NCI-H1417 (cell line): ENCODE measurements at places on chromosomes 16 and 17.

DNA sequence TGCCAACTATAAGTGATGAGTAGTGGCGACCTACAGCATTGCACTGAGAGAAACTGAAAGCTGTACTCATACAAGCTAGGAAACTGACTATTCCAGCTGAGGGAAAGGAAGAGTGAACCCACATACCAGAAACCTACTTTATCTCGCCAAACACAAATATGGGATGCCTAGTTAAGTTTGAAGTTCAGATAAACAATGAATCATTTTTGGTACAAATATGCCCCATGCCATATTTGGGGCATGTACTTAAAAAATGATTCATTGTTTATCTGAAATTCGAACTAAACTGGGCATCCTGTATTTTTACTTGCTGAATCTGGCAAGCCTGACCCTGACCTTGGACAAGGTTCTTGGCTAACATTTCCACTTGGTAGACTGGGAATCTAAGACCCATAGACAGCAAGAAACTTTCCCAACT lies 527.8 kb upstream of the PSMD7 start:
- no peak for DNase-seq

GRCh38 chr16:19858340-19859018 lies 26.2 kb downstream of the GPRC5B start:
- DNase-seq = no peak

GRCh38 chr17:65278050-65278819 lies 141.1 kb downstream of the RGS9 start:
- peak; percentile 58 for DNase-seq

- no peak for DNase-seq
Observed at GRCh38 chr16:80806927-80807340, 2.5 kb upstream of the CDYL2 start.

DNA sequence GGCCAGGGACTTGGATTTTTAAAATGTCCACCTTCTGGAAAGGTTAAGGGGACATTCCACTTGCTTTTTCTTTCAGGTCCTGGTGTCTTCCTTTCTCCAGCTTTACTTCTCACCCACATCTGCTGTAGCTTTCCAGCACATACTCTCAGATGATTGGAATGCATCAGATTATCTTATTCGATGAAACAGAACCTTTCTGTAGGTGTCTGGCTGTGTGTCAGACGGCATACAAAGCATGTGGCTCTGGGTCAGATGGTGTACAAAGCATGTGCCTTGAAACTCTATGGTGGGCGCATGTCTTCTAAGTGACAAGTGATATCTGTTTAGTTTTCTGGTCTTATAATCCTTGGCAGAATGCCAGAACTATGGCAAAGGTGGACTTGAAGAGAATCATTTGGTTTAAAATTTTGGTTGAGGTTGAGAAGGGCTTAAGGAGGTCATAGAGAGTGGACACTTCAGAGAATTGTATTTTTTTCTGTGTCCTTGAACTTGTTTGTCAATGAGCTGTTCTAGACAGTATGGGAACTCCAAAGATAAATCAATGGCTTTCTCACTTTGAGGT lies 125.3 kb downstream of the FTO start:
- no peak for DNase-seq

DNA sequence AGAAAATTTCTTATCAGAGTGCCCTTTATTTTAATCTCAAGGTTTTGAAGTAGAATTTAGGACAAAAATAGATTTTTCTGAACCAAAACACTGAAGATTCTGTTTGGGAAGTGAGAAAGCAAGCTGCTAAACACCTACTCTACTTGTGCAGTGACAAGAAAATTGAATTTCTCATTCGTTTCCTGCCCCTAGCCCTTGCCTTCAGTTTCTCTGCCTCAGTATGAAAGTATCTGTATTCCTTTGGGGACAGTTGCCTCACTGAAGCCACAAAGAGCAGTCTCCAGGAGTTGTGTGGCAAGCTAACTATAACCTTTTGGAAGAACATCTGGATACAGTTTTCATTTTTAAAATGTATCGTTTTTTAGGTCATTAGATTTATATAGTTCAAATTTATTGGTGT lies 19.7 kb downstream of the MOSMO start:
- DNase-seq = no peak

DNA sequence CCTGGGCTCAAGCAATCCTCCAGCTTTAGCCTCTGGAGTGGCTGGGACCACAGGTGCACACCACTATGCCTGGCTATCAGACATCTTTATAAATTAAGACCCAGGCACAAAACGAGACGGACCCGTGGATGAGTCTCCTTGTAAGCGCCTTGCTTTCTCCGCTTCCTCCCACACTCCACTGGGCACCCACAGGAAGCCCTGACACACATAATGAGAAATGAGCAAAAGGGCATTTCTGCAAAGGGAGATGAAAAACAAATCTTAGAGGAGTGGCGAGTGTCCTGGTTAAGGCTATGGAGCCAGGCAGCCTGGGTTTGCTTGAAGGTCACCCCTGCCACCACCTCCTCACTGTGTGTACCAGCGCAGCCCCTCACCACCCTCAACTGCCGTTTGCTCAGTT lies 56.3 kb downstream of the XYLT1 start:
- DNase-seq = no peak

DNA sequence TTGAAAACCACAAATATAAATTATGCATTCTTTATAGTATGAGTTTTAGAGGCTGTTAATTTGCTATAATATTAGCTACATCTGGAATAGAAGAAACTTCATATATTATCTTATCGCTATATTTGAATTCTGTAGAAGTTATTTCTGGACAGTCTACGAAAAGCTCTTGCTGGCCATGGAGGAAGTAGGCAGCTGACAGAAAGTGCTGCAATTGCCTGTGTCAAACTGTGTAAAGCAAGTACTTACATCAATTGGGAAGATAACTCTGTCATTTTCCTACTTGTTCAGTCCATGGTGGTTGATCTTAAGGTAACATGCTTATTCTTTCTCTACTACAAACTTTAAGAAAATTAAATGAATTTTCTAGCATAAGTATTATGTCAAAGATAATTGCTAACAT lies 96.8 kb downstream of the OMG start:
- DNase-seq = no peak

GRCh38 chr17:64520359-64520758 lies 13.6 kb downstream of the CEP95 start:
- no peak for DNase-seq

DNA sequence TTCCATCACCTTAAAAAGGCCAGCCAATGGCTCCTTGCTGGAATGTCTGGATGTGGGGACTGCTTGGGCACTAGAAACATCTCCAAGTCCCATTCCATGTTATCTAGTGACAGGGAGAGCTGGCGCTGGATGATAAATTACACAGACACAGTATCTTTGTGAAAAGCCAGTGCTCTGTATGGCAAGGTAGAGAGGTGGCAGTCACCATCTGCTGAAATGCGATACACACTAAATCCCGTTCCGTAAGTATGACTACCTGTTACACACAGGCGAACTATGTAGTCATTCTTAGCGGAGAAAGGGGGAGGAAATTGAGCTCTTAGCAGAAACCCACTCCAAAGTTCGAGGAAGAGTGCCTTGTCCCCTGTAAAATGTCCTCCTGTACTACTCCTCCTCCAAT lies 81.0 kb upstream of the MYOCD start:
- DNase-seq = no peak

DNA sequence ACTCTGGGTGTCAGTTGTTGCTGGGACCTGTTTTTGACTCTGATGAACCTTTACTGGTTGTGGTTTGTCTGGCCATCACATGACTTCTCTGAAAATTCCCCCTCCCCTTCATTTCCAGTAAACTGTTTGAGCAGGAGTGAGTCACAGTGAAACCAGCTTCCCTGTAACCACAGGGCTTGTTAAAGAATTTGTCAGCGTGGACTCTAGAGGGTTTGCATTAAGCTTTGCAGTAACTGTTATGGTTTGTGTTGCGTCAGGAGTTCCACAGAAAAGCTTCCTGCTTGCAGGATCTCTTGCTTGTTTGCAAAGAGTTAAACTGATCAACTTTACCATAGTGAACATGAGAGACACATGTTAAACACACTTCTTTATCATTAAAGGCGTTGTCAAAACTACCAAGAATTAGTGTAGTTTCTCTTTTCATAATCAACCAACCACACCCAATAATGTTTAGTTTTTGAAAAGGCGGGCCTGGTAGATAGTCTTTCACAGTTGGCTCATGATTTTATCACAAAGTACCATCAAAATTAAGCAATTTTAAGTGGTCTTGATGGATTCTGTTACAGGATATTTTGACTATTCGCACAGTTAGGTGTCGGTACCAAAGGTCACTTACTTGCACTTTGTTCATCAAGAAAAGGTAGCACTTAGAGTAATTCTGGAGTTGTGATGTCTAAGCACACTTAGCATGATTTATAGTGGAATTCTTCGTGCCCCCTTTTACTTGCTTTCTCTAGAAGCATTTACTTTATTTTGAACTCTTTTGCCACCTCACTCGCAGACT lies 79.3 kb downstream of the VMP1 start:
- DNase-seq = peak; percentile 15

DNA sequence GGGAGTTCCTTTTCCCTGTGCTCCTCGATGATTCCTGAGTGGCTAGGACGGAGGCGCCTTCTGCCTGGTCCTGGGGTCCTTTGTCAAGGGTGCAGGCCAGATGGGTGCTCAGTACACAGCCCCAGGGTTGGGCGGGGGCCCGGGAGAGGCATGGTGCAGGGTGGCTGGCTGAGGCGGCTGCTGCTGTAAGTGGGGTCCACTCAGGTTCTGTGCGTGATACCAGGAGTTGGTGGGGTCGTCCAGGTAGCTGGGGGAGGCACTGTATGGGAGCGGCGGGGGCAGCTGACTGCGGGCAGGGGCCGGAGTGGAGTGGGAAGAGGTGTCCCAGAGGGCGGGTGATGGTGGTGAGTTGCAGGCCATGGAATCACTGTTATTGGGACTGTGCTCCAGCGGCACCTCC lies 3.6 kb downstream of the DLX3 start:
- DNase-seq = no peak

DNA sequence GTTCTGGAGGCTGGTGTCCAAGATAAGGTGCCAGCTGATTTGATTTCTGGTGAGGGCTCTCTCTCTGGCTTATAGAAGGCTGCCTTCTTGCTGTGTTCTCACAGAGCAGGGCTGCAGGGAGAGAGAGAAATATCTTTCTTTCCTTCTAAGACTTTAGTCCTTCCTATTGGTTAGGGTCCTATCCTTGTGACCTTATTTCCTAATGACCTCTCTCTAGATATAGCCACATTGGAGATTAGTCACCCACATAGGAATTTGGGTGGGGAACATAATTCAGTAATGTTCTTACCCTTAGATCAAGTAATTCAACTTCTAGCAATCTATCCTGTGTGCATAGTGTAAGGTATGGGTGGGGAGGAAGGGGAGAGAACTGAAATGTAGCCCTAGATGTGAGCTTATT lies 18.0 kb upstream of the ABCA5 start:
- DNase-seq = no peak

DNA sequence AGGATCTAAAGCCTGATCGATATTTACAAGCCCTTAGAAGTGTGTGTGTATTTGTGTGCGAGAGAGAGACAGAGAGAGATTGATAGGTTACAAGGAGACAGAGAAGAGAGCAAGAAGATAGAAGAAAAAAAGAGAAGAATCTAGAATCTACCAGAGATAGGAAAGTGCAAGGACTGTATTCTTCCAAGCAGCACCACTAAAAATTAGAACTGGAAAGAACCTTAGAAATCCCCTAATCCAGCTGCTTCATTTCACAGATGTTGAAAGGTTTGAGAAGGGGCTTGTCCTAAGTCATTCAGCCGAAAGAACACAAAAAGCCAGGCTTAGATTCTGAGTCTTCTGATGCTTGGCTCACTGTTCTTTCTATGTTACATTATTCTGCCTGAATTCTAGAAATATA lies 92.2 kb downstream of the HS3ST3A1 start:
- no peak for DNase-seq

DNA sequence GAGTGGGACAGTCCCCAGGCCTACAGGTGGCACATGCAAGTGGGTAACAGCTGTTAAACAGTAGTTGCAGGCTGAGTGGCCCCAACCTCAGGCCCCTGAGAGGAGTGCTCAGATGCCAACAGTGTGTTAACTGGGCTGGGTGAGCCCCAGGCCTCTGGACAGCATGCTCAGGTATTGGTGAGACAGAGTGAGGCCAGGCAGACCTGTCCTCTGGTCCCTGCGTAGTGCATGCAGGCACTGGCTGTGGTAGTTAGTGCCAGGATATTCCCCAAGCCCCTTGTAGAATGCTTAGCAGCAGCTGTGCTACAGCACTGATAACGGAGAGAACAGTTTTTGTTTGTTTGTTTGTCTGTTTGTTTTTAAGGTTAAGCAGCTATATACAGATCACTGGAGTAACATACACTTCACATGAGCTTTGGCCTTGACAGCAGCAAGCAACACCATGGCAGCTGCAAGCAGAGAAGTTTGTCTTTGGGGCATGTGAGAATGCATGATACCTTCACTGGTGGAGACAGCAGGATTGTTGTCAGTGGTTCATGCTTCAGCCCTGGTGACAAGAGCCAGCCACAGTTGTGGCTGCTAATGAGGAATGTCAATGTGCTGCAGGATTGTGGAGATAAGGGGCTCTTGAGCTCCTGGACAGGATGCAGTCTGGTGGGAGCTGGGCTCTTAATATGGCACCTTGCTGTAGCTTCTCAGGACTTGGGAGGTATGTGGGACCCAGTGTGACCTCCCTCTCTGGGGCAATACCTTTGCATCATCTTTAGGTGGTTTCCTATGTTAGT lies 614.4 kb downstream of the CDH11 start:
- DNase-seq = no peak

DNA sequence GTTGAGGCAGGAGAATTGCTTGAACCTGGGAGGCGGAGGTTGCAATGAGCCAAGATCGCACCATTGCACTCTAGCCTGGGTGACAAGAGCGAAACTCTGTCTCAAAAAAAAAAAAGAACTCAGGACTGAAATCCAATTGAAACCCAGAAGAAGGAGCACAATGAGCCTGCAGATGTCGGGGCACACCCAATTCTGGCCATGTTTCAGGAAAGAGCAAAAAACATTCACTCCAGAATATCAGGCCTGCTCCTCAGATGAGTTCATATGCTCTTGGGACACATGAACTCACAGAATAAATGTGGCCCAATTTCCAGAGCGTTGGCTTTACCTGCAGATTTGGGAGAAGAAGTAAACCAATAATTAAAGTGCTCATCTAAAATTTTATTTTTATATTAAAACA lies 3.0 kb upstream of the CMTM2 start:
- DNase-seq = no peak

- DNase-seq = no peak
Observed at GRCh38 chr17:70716551-70716950, 547.2 kb downstream of the KCNJ2 start.

GRCh38 chr16:72963533-72964315 lies 84.2 kb downstream of the ZFHX3 start:
- DNase-seq = peak; percentile 4

- no peak for DNase-seq
Observed at GRCh38 chr17:8074554-8074953, 13.0 kb downstream of the ALOX12B start.

GRCh38 chr16:8739989-8740704 lies 57.3 kb downstream of the TMEM186 start:
- DNase-seq = no peak

GRCh38 chr17:29722411-29723198 lies 99.9 kb upstream of the CORO6 start:
- no peak for DNase-seq

- DNase-seq = peak; percentile 47
Observed at GRCh38 chr16:57299009-57299718, 14.7 kb upstream of the PLLP start.

- DNase-seq = no peak
Observed at GRCh38 chr16:69834807-69835466, 72.8 kb downstream of the WWP2 start.

GRCh38 chr16:78353640-78354275 lies 254.3 kb downstream of the WWOX start:
- no peak for DNase-seq
